Stimulated activated CD4-positive, alpha-beta T cell treated with anti-CD3 and anti-CD28 coated beads, Interleukin-1b, Interleukin-23, amount 100 ng/mL, for 48 hours (primary cell): ENCODE measurements at places on chromosomes 5 and 9.

- no peak for DNase-seq
Measured at GRCh38 chr9:105047742-105048041, 119.7 kb upstream of the ABCA1 start.

- DNase-seq: no peak
Measured at GRCh38 chr5:111384220-111384619, 128.1 kb downstream of the STARD4 start.

GRCh38 chr5:83767409-83767992, 46.8 kb upstream of the HAPLN1 start:
- no peak for DNase-seq

DNA sequence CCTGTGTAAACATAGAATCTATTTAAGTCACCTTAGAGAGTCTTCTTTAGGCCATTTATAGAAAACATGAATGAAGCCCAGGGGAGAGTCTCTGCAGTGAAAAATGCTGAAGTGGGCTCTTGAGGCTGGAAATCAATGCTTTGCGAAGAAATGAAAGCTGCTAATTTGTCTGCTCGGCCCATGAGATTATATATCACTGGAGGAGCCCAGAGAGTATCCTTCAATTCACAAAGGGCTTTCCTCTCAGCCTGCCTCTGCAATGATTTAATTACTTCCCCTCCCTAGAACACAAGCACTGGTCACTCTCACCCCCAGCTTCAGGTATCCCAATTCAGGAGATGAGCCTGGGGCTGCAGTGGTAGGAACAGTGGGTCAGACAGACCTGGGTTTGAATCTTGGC, 8.2 kb upstream of the DRD1 start:
- no peak for DNase-seq

GRCh38 chr5:1488882-1489680, 34.7 kb downstream of the LPCAT1 start:
- peak; percentile 70 for DNase-seq

DNA sequence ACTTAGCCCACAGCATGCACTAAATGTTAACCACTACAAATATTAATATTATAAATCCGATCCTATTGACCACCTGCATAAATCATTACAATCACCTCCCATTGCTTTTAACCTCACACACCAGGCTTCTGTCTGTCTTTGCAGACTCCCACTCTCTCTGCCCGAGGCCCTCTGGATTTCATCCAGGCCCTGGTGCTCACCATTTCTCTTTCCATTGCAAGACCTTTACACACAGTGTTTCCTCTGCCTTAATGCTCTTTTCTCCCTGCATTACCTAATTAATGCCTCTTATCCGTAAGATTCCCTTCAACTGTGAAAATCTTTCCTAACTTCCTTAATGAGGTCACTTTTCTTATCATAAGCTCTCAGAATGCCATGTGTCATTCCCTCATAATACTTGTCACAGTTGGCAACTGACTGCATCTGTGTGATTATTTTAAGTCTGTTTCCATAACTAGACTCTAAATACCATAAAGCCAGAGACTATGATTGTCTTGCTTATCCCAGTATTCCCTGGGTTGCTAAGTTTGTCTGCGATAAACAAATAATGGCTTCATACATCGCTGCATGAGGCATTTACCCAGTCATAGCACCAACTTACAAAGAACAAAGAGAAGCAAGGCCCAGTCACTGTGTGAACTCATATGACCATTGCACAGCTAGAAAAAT, 155.1 kb downstream of the CCDC192 start:
- DNase-seq: no peak

DNA sequence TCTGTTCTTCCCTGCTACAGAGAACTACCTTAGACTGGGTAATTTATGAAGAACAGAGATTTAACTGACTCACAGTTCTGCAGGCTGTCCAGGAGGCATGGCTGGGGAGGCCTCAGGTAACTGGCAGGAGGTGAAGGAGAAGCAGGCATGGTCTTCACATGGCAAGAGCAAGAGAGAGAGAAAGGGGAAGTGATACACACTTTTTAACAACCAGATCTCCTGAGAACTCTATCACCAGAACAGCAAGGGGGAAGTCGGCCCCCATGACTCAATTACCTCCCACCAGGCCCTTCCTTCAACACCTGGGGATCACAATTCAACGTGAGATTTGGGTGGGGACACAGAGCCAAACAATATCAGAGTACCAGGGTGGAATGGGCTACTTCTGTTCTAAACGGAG, 766.8 kb downstream of the TLE1 start:
- DNase-seq: no peak

GRCh38 chr5:87535706-87536105, 123.0 kb upstream of the CCNH start:
- no peak for DNase-seq

- DNase-seq: no peak
Measured at GRCh38 chr5:75639535-75640311, 28.5 kb downstream of the ANKDD1B start.

- no peak for DNase-seq
Measured at GRCh38 chr5:39891376-39891775, 466.6 kb upstream of the DAB2 start.

- DNase-seq: no peak
Measured at GRCh38 chr9:8020186-8020585, 220.6 kb upstream of the DMAC1 start.

DNA sequence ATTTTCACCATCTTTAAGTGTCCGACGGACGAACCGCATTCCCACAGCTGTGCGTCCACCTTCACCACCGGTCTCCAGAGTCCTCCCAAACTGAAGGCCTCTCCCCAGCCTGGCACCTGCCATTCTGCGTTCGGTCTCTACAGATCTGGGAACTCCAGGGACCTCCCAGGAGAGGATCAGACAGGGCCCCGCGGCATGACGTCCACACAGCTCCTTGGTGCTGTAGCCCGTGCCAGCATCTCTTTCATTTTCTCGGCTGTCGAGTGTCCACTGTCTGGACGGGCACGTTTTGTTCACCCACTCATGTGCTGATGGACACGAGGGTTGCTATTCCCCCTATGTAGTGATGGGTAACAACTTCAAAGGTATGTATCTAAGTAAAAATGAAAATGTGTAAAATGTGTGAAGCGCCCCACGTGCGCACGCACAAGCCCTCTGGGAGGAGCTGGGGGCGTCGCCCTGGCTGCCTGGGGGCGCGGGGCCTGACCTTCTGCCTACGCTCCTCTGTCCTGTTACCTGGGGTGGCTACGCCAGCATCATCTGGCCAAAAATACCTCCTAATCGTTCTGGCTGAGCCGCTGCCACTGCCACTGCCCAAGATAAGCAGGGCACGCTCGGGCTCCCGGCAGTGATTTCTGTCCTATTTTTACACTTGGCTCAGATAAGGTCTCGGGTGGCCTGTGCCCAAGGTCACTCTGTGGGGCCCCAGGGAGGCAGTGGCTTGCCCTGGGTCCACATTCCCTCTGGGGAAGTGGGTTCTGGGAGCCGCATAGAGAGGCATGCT, 10.8 kb upstream of the SLC12A7 start:
- no peak for DNase-seq

DNA sequence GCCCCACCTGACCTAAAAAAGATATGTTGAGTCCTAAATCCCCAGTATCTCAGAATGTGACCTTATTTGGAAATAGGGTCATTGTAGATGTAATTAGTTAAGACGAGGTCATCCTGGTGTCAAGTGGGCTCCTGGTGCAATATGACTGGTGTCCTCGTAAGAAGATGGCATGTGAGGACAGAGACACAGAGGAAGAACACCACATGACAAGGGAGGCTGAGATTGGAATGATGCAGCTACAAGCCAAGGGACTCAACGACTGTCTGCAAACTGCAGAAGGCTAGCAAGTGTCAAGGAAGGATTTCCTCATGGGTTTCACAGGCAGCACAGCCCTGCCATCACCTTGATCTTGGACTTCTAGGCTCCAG, 100.4 kb upstream of the DAP start:
- DNase-seq: no peak

DNA sequence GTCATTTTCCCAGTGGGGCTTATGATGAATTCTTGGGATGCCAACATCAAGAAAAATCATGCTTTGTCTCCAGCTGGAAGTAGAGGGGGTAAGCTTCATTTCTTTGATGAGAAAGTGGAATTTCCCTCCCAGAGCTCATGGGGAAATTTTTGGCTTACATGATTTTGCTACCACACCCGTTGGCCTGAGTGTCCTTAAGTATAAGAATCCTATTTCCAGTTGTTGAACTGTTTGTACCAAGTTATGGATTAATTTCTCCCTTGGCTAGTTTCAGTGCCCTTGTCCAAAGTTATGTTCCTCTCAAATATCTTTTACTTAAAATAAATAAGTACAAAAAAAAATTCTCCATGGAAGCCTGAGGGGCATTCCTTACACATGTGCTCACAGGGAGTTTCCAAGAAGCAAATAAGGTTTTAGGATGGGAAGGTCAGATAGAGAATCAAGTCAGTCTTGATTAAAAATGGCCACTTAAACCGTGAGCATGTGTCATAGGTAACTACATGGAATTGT, 82.3 kb downstream of the PTCD2 start:
- DNase-seq: no peak

DNA sequence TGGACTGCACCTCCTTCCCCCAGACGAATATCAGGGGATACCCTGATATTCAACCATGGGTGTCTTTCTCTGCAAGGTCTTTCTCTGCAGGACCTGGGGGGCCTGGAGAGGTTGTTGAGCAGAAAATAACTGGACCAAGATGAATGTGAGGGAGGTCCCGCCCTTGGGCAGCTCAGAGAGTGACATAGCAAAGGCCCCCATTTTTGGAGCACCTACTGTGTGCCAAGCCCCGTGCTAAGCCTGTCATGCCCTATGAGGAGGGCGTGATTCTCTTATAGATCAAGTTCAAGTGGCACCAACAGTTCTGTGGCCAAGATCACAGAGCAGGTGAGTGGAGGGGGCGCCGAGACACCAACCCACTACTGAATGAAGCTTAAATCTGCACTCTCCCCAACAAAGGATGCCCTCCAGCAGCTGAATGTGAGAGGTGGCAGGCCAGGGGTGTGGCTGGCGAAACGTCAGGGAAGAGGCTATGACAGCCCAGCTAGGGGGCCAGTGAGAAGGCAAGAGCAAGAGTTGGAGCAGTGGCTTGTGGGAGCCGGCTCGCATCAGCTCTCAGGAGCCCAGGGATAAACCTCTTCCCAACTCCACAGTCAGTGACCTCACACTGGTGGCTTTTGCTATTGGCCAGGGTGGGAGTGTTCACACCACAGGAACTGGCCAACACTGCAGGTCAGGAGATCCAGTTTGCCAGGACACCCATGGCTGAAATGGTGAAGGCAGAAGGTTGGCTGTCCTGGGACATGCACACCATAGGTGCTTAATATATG, 5.3 kb downstream of the SARDH start:
- DNase-seq: no peak

- DNase-seq: peak; percentile 87
Measured at GRCh38 chr9:131503626-131504465, 1.1 kb downstream of the POMT1 start.

GRCh38 chr5:132941331-132941730, 22.1 kb downstream of the AFF4 start:
- DNase-seq: no peak

- DNase-seq: no peak
Measured at GRCh38 chr5:91938441-91938840, 555.3 kb upstream of the ARRDC3 start.

- DNase-seq: no peak
Measured at GRCh38 chr9:128138001-128138400, 10.5 kb upstream of the PTGES2 start.

DNA sequence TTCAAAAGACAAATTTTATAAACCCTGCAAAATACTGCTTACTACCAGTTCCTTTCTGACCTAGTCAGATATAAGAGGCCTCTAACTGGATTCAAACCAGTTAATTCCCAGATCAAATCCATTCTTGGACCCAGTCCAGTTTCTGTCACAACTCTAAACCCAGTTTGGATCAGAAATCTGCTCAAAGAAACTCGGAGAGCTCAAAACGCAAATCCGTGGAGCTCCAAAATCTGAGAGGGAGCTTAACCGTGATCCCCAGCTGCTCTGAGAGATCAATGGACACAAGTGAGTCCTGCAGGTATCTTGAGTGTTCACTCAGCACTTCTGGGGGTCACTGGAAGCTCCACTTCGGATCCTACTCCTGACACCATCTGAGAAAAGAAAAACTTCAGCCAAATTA, 348.1 kb upstream of the PTGER4 start:
- no peak for DNase-seq

DNA sequence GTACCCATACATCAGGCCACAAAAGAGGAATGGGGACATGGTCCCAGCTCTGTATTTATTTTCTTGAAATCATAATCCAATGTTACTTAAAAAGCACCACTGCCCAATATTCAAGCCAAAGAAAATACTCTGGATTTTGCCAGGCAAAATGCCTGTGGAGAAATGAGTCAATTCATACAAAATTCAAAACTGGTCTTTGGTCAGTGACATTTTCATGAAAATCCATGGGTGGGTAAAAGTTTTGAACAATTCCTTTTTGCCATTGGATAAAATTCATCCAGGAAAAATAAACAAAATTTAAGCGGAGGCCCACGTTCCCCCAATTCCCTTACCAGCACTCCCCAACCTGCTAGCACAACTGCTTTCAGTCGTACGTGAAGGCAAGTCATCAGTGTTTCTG, 186.2 kb downstream of the GLIS3 start:
- no peak for DNase-seq

GRCh38 chr9:86242071-86242470, 17.4 kb downstream of the C9orf153 start:
- DNase-seq: no peak

DNA sequence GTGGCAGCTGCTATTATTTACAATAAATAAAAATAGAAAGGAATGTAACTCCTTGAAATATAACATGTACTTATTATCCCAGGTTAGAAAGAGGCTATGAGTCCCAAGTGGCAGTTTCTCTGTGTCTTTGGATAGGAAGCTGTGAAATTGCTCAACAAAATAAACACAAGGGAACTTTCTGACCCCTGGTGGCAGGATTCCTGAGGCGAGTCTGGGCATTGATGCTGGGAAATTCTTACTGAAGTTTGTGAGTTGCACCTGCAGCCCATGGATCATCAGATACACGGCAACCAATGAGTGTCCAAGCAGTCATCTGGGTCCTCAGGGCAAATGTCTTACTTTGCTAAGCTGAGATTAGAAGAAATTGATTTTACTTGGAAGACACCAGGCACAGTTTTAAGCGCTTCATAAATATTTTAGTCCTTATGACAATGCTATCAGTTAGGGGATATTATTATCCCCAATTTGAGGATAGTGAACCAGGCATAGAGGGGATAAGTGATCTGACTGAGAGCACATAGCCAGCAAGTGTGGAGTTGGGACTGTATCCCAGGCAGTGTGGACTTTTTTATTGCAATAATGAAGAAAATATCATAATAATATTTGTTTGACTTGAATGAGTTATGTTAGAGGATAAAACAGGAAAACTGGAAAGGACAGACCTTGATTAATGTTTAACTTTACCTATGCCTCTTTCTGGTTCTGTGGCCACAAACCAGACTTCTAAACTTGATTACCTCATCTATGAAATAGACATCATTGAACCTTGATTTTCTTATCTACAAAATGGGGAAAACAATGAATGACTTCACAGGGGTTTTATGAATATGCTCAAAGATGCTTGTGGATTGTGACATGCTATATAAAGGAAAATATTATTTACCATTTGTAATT, 265.5 kb upstream of the ADAMTSL1 start:
- no peak for DNase-seq

DNA sequence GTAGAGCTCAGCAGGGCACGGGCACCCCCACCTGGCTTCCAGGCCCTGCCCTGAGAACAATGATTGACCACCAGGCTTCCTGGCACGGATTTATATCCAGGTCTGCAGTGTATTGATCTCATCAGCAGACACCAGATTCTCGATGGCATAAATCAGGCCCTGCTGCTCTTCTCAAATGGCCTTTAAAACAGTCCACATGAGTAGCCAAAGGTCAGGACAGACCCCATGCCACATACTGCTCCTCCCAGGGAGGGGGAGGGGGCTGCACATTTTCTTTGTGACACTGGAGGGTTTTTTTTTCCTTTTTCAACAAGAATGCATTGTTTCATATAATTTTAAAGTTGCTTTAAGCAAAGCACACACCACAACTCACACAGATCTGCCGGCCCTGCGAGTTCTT, 85.4 kb downstream of the SEMA4D start:
- no peak for DNase-seq
